Stomach (tissue), 19 donors: ENCODE measurements at places on chromosomes 7 and 10. TPM values are rescaled to one million over a fixed set of nuclear protein-coding genes. Genes with fewer than 3 reads are reported as not detected.

DNA sequence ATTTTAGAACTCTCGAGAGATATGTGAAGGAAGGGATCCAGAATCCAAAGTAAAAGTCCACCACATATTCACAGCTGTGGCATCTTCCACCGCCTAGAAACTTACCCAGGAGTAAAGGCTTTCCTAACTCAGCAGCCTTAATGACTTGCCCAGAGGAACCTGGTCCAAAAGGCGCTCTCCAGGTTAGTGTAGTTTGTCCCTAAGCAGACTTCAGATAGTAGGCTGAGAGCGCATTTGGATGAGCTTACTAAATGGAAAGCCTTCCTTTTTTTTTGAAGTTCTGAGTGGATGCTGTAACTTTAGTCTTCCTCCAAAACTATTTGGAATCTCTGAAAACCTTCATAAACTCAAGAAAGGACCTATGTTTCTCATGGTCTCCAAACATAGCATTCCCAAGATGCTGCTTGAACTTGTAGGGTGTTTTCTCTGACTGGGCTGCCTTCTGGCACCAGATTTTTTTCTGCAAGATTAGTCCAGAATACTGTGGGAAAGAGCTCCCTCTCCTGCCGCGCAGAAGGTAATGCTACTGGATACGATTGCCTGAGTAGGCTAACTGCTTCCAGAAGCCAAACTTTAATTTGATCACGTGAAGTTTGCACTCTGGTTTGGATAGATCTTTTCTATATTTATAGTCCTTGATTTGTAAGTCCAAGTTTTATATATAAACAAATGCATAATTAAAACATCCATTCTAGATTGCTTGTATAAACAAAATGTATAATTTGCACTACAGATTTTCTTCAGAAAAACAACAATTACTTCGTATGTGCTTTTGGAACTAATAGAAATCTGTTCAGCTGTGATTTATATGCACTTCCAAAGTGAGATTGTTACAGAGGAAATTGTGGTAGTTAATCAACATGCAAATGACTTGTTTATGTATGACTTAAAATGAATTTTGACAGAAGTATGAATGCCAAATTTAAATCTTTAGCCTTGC lies 19.6 kb upstream of the GPR37 start:
- H3K27ac ChIP-seq = no peak overlapping the region
- H3K27me3 ChIP-seq = no peaks in the 10 kb centered on the region
- DNase-seq = peak; percentile 88
- H3K4me1 ChIP-seq = peaks cover 5% of the 10 kb centered on the region
- no peak overlapping the region for H3K4me3 ChIP-seq

DNA sequence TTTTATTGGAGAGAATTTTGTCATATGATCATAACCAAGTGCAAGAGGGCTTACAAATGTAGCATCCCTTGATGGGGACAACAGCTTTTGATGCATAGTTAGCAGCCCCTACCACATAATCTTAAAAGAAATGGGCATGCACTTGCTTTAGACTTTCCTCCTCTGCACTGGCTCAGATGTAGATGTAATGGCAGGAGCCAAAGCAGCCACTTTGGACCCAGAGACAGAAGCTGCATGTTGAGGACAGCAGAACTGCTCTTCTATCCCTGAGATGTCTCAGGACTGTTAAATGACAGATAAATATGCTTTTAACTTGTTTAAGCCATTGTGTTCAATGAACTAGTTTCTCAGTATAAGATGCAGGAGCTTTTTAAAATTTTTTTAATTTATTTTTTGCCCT lies 450.7 kb downstream of the TYW1 start:
- no peaks in the 10 kb centered on the region for H3K36me3 ChIP-seq
- no peak overlapping the region for H3K4me3 ChIP-seq
- DNase-seq = no peak
- H3K27me3 ChIP-seq = no peaks in the 10 kb centered on the region
- no peaks in the 10 kb centered on the region for H3K4me1 ChIP-seq

GRCh38 chr10:69065406-69066361 lies 22.2 kb upstream of the SRGN start:
- H3K27me3 ChIP-seq = no peaks in the 10 kb centered on the region
- H3K4me1 ChIP-seq = peaks cover 10% of the 10 kb centered on the region
- H3K36me3 ChIP-seq = no peaks in the 10 kb centered on the region
- no peak overlapping the region for H3K4me3 ChIP-seq
- H3K27ac ChIP-seq = peak overlapping the region; percentile 49

DNA sequence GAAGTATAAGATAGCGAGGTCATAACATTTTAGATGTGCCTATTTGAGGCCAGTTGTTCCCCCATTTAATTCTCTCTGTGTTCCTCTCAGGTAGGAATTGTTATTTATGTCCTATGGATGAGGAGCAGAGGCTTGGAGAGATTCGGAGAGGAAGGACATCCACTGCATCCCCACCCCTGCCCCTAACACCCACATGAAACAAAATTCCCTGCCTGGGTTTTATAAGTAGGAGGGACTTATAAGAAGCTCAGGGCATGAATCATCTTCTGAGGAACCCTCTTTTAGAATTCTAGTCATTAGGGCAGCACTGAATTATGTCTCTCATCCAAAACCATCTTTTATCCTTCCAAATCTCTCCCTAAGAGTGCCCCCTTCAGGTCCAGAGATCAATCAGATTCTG lies 5.0 kb downstream of the CHAT start:
- no peak for DNase-seq
- H3K4me1 ChIP-seq = peaks cover 8% of the 10 kb centered on the region
- H3K4me3 ChIP-seq = no peak overlapping the region
- no peak overlapping the region for H3K27ac ChIP-seq
- peaks cover 41% of the 10 kb centered on the region for H3K27me3 ChIP-seq

GRCh38 chr10:113216102-113216501 lies 266.1 kb downstream of the TCF7L2 start:
- DNase-seq = no peak
- H3K27me3 ChIP-seq = no peaks in the 10 kb centered on the region
- no peak overlapping the region for H3K27ac ChIP-seq
- H3K36me3 ChIP-seq = no peaks in the 10 kb centered on the region
- H3K4me1 ChIP-seq = no peaks in the 10 kb centered on the region
- H3K4me3 ChIP-seq = no peak overlapping the region

DNA sequence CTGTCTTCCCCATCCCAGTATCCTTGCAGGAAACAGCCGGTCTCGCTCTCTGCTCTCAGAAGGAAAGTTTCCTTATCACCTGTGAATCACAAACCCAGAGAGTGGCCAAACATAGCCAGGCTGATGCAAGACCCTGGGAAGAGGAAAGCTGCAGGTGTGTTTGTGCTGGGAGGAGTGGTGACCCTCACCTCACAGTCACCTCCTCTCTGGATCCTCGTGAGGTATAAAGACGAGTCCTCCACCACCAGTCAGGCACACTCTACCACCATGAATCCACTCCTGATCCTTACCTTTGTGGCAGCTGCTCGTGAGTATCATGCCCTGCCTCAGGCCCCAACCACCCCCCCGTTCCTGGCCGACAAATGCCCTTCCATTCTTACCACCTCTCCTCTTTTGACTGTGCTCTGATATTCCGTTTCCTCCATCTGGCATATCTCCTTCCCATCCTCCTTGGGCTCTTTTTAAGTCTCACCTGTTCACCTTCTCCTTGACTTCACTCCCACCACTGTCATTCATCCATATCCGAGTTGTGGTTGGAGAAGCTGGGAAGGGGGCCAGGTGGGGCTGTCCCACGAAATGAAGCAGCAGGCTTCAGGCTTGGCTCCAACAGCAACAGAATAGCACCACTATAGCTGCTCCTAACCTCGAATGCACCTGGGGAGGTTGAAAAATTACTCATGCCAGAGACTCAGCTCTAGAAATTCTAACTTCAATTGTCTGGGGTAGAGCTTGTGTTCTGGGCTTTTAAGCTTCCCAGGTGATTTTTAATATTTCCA lies at the start of gene PRSS1:
Gene PRSS1, plus strand, starts transcription at position 255 of the 776 bp plus-strand sequence. Its CDS starts 13 bp downstream, at position 268.
- no peaks in the 10 kb centered on the region for H3K36me3 ChIP-seq
- no peaks in the 10 kb centered on the region for H3K27me3 ChIP-seq
- H3K27ac ChIP-seq = no peak within 1 kb of the TSS
- no peak within 1 kb of the TSS for H3K4me3 ChIP-seq

GRCh38 chr7:136030330-136030729 lies 53.2 kb upstream of the MTPN start:
- H3K4me3 ChIP-seq = no peak overlapping the region
- no peaks in the 10 kb centered on the region for H3K4me1 ChIP-seq
- no peak overlapping the region for H3K27ac ChIP-seq
- H3K36me3 ChIP-seq = no peaks in the 10 kb centered on the region

GRCh38 chr10:106296750-106297392 lies 867.6 kb downstream of the SORCS1 start:
- no peak overlapping the region for H3K27ac ChIP-seq
- H3K27me3 ChIP-seq = no peaks in the 10 kb centered on the region
- H3K4me3 ChIP-seq = no peak overlapping the region
- H3K36me3 ChIP-seq = no peaks in the 10 kb centered on the region
- no peaks in the 10 kb centered on the region for H3K4me1 ChIP-seq
- DNase-seq = no peak

DNA sequence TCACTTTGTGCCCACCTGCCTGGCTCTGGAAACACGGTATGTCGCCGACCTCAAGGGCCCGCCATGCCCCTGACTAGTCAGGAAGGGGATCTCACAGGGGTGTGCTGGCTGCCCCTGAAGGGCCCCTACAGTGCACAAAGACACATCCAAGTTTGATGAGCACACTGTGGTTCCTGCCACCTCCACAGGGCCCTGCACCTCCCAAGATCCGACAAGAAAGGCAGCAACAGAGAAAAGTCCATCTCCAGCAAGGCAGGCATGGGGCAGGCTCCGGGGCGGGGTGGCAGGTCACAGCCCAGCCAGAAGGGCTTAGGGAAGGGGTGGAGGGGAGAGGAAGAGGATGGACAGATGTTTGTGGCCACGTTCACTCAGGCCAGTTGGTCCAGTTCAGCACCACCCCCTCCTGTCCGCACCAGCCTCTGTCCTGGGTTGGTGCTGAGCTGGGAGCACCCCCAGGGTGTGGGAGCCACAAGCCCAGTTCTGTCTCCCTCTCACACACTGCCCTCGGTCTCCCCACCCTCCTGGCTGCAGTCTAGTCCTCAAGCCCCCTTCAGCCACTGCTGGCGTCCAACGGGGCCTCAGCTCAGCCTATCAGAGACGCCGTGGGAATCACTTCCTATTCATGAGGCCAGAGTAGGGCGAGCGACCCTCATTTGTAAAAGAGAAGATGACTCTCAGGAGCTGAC lies 11.5 kb downstream of the DRGX start:
- no peak for DNase-seq
- H3K4me3 ChIP-seq = no peak overlapping the region
- no peaks in the 10 kb centered on the region for H3K36me3 ChIP-seq
- no peaks in the 10 kb centered on the region for H3K4me1 ChIP-seq
- H3K27ac ChIP-seq = no peak overlapping the region

GRCh38 chr7:23955600-23956149 lies 245.7 kb downstream of the STK31 start:
- H3K4me3 ChIP-seq = no peak overlapping the region
- no peaks in the 10 kb centered on the region for H3K36me3 ChIP-seq

DNA sequence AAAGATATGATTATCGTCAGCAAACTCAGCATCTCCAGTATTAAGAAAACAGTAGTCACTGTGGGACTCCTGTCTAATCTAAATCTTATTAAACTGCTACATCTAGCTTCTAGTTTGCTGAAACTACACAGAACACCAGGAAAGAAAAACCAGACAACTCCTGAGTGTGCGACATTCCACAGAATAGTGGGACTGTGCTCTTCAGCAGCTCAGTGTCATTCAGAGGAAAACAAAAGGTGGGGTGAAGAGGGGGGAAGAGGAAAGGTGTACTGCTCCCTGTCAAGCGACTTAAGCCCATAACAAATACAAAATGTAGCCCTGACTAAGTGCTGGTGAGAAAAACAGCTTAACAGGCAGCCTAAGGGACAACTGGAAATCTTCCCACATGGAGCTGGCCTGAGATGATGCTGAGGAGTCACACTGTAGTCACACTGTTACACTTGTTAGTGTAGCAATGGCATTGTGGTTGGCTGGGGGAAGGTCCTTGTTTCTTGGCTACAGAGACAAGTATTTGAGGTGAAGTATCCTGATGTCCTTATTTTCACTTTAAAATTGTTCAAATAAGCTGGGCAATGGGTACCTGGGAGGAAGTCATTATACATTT lies 135.5 kb downstream of the USP6NL start:
- no peak overlapping the region for H3K27ac ChIP-seq
- no peaks in the 10 kb centered on the region for H3K36me3 ChIP-seq
- no peak for DNase-seq
- no peaks in the 10 kb centered on the region for H3K27me3 ChIP-seq
- no peaks in the 10 kb centered on the region for H3K4me1 ChIP-seq

DNA sequence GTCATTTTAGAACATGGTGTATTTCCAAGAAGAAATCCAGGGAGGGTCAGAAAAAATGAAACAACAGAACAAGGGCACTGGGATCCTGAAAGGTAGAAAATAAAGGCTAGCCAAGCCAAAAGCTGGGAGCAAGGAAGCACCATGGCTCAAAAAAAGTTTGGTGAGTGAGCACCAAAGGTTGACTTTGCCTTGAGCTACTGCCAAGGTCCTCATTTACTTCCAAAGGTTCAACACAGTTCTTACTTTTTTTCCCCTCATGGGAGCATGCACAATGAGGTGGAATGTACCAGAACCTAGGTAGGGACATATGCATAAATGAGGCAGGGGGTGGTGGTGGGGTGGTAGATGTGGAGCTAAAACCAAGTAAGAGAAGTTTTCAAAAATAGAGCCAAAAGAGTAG lies 182.8 kb downstream of the CPEB3 start:
- H3K36me3 ChIP-seq = no peaks in the 10 kb centered on the region
- no peak for DNase-seq
- H3K4me3 ChIP-seq = no peak overlapping the region
- H3K27ac ChIP-seq = no peak overlapping the region
- H3K4me1 ChIP-seq = peaks cover 3% of the 10 kb centered on the region

- no peaks in the 10 kb centered on the region for H3K27me3 ChIP-seq
- H3K4me1 ChIP-seq = peaks cover 13% of the 10 kb centered on the region
- H3K36me3 ChIP-seq = no peaks in the 10 kb centered on the region
- no peak overlapping the region for H3K27ac ChIP-seq
These were observed 129.7 kb downstream of the MARCHF5 start for GRCh38 chr10:92420546-92421275.

DNA sequence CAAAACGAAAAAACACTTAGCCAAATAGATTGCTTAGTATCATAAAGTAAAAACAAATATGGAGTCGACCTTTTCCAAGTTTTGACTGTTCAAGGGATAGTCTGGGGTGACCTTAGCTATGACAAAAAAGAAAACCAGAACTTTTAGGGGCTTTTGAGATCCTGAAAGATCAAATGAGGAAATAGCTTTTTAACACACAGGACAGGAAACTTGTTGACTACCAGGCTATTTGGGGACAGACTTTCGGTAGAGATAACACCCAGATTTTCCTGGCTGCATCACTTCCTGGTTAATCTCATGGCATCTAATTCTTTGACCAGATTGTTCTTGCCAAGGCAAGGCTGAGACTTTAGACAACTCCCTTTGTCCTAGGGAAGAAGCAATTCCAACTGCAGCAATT lies 34.5 kb upstream of the EGR2 start:
- H3K4me1 ChIP-seq = no peaks in the 10 kb centered on the region
- no peak overlapping the region for H3K4me3 ChIP-seq
- no peaks in the 10 kb centered on the region for H3K36me3 ChIP-seq
- no peaks in the 10 kb centered on the region for H3K27me3 ChIP-seq

- H3K27ac ChIP-seq = peak overlapping the region; percentile 99
- H3K36me3 ChIP-seq = no peaks in the 10 kb centered on the region
These were observed 1.6 kb downstream of the GLCCI1 start for GRCh38 chr7:7970237-7970530.

Gene SCART1
- 8.1 TPM for total RNA-seq

Gene WEE2
- total RNA-seq = 0.37 TPM

Gene HSPA12A
- total RNA-seq = 5.4 TPM
